DMS153 (cell line): ENCODE measurements at places on chromosomes 1 and 21.
A peak's percentile ranks its signal among the peaks of the same experiment; 100 is the strongest.

DNA sequence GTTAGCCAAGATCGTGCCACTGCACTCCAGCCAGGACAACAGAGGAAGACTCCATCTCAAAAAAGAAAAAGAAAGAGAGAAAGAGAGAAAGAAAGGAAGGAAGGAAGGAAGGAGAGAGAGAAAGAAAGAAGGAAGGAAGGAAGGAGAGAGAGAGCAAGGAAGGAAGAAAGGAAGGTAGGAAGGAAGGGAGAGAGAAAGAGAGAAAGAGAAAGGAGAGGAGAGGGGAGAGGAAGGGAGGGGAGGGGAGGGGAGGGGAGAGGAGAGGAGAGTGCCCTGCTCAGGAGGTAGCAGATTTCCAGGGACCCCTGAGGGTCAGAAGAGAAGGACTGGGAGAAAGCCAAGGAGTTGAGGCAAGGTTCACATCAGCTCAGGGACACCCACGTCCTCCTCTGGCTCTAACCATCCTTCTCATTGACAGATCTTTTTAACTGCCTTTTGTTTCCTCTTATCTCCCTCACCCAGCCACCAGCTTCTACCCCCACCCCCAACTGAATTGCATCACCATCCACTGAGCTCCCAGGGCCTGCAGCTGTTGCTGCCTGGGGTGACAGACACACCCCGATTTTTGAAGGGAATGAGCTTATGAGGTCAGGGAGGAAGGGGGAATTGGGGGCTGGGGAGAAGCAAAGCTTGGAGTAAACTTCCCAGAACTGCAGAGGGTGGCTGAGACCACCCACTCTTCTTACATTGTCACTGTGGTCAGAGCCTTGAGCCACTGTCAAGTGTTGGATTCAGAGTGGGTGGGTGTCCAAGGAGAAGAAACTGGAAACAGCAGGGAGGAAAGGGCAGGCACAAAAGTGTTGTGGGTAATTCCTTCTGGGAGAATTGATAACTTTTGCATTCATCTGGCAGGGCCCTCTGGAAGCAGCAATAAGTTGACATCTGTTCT is 91.6 kb downstream of the GLUL start:
- peak; percentile 73 for DNase-seq

DNA sequence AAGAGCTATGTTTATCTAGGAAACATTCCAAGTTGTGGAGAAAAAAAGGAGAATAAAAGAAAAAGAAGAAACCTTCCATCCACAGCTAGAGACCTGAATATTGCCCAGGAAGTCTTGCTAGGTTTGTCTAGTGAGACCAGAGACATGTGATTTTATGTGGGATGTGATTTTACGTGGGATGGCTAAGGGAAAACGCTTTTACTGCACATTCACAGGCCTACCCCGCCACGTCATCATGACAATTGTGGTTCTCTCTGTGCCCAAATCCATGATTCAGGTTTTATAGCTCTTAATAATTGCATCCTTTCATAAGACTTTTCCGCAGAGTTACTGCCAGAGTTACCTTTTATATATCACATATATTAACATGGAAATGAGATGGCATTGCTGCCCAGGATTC is 86.4 kb upstream of the SSX2IP start:
- DNase-seq = no peak

DNA sequence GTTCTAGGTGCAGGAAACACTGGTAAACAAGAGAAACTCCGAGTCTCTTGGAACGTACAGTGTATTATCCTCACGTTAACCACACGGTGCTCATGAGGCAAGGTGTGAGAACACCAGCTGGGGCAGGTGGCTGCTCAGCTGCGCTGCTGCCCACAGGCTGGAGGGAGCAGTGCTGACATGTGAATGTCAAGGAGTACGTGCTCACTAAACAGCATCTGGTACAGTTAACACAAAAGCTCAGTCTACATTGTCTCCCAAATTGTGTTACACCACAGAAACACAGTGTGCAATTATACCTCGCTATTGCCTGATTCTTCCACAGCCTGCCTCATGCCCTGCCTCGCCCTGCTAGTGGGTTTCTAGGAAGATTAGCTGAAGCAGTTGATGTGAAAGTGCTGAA is 138.4 kb downstream of the GLIS1 start:
- DNase-seq = no peak

GRCh38 chr1:59687081-59687480 is 127.7 kb upstream of the HOOK1 start:
- no peak for DNase-seq

- peak; percentile 50 for DNase-seq
These were observed 574 bp downstream of the ITPKB start for GRCh38 chr1:226738421-226738994.

GRCh38 chr1:234069760-234070159 is 165.3 kb downstream of the SLC35F3 start:
- no peak for DNase-seq

- DNase-seq = no peak
These were observed 254.8 kb upstream of the DEPDC1 start for GRCh38 chr1:68751723-68752122.

DNA sequence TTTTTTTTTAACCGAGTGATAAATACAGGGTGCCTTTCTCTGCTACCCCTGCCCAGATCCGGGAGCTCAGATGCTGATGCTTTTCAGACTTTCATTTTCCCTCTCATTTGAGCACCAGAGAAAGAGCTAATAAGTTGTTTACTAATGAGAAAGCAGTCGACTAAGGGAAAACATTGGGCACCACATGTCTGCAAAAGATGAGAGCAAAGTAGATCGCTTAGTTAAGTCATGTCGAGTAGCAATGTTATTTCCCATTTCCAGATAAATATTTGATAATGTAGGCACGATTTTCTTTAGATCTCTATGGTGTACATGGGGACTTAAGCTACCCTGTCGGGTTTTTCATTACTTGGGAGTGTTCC is 1.2 kb downstream of the PKN2 start:
- DNase-seq = no peak

GRCh38 chr1:246971090-246971721 is 36.7 kb downstream of the ZNF695 start:
- no peak for DNase-seq

GRCh38 chr1:3732434-3733093 is 19.7 kb upstream of the CCDC27 start:
- DNase-seq = no peak
